ENCODE measurements at places on chromosomes 16 and 17.

- H3K36me3 ChIP-seq, result no peaks in the 10 kb centered on the region
- no peak overlapping the region for H3K4me3 ChIP-seq
Observed at GRCh38 chr16:78170494-78170933, 71.1 kb downstream of the WWOX start.

- no peak for DNase-seq
- peaks cover 24% of the 10 kb centered on the region for H3K4me1 ChIP-seq
- H3K36me3 ChIP-seq, result no peaks in the 10 kb centered on the region
- H3K27me3 ChIP-seq, result peaks cover 5% of the 10 kb centered on the region
- no peak overlapping the region for H3K4me3 ChIP-seq
Observed at GRCh38 chr16:49617016-49617629, 238.8 kb downstream of the ZNF423 start.

GRCh38 chr17:27461192-27461859 lies 5.1 kb downstream of the KSR1 start:
- H3K36me3 ChIP-seq, result peaks cover 11% of the 10 kb centered on the region
- peak overlapping the region; percentile 8 for H3K4me3 ChIP-seq
- peak; percentile 83 for DNase-seq
- H3K27ac ChIP-seq, result peak overlapping the region; percentile 35
- peaks cover 54% of the 10 kb centered on the region for H3K4me1 ChIP-seq

DNA sequence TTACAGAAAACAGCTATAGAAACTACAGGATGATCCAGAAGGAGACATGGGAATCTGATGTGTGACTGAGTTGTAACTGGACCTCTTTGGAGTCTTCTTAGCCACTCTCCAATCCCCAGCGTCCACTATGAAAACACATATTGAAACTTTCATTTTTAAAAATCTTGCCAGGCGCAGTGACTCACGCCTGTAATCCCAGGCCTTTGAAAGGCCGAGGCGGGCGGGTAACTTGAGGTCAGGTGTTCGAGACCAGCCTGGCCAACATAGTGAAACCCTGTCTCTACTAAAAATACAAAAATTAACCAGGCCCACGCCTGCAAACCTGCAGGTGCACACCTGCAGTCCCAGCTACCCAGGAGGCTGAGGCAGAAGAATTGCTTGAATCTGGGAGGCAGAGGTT lies 53.3 kb downstream of the HIC1 start:
- no peaks in the 10 kb centered on the region for H3K27me3 ChIP-seq
- no peak for DNase-seq
- H3K4me1 ChIP-seq, result no peaks in the 10 kb centered on the region
- H3K36me3 ChIP-seq, result no peaks in the 10 kb centered on the region
- H3K4me3 ChIP-seq, result no peak overlapping the region

GRCh38 chr17:35717475-35717874 lies 14.0 kb upstream of the RASL10B start:
- H3K4me1 ChIP-seq, result no peaks in the 10 kb centered on the region
- H3K27me3 ChIP-seq, result no peaks in the 10 kb centered on the region
- H3K27ac ChIP-seq, result no peak overlapping the region
- DNase-seq, result no peak
- peaks cover 94% of the 10 kb centered on the region for H3K36me3 ChIP-seq

DNA sequence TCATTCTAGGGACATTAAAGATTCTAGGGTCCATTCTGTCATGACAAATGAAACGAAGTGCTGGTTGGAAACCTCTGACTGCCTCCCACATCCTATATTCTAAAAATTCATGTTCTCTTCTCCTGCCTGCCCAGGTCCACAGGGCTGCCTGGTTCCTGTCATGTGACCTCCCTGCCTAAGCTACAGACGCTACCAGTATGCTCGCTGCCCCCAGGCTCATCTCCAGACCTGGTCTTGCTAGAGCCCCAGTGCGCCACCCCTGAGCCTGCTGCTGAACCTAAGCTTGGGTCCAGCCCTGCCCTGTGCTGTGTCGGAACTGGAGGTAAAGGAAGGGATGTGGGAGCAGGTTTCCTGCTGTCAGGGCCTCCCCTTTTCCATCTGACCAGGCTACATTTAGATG lies 231.6 kb upstream of the CDH5 start:
- H3K4me3 ChIP-seq, result no peak overlapping the region
- H3K36me3 ChIP-seq, result no peaks in the 10 kb centered on the region
- no peaks in the 10 kb centered on the region for H3K27me3 ChIP-seq
- H3K4me1 ChIP-seq, result no peaks in the 10 kb centered on the region
